ENCODE measurements at places on chromosomes 1 and 21.
A peak's percentile ranks its signal among the peaks of the same experiment; 100 is the strongest.

DNA sequence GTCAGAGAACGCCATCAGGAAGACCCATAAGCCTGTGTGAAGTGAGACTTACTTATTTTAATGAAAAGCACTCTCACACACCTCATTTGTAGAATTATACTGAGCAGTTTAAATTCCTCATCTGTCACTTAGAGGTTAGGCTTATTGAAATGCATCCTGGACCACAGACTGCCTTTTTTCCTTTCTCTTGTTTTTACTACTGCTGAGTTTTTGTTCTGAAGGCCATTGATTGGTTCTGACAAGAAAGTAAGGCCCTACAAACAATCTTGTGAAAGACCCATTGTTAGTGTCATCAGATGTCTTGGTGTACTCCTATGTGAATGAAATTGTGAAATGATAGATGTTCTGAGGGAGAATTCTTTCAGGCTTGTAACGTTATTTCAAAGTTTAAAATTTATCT is 1343.3 kb upstream of the ADGRL2 start:
- no peak for DNase-seq

DNA sequence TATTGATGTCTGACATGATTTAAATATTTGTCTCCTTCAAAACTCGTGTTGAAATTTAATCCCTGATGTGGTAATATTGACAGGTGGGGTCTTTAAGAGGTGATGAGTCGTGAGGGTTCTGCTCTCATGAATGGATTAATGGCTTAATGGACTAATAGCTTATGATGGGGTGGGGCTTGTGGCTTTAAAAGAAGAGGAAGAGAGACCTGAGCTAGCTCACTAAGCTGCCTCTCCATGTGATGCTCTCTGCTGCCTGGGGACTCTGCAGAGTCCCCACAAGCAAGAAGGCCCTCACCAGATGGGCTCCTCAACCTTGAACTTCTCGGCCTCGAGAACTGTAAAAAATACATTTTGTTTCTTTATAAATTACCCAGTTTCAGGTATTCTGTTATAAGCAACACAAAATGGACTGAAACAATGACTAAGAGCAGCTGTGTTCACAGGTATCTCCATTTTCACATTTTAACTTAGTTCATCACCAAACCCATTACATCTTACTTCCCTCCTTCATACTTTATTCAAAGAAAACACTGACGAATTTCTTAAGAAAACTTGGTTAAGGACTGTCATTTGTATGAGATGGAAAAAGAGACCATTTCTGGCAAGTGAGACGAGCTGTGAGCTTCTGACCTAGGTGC is 12.1 kb upstream of the AIM2 start:
- DNase-seq: no peak

- no peak for DNase-seq
Measured at GRCh38 chr1:205582046-205582445, 49.8 kb downstream of the ELK4 start.

GRCh38 chr1:66267201-66267940 is 266.6 kb upstream of the SGIP1 start:
- no peak for DNase-seq

DNA sequence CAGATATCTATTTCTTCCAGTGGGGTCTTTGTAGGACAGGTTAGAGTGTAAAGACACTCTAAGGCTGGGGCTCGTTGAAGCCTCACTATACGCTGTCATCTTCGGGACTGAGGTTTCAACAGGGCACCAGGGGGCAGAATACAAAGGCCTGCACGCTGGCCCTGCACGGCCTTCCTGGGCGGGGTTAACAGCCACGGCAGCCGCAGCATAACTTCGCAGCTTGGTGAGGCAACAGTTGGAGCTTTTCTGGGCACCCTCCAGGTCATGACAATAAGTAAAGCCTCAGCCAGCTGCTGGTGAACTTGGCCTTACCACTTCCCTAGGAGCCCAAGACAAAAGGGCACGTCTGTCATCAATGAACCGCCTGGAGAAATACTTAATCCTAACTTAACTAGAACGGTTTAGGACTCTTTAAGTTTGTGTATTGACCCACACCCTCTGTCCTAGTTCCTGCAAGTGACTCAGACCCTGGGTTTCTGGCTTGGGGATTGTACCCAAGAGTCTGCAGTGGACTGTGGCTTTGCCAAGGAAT is 2.3 kb upstream of the RUNX1 start:
- peak; percentile 73 for DNase-seq

- DNase-seq: no peak
Measured at GRCh38 chr1:101816262-101816661, 180.5 kb downstream of the OLFM3 start.

DNA sequence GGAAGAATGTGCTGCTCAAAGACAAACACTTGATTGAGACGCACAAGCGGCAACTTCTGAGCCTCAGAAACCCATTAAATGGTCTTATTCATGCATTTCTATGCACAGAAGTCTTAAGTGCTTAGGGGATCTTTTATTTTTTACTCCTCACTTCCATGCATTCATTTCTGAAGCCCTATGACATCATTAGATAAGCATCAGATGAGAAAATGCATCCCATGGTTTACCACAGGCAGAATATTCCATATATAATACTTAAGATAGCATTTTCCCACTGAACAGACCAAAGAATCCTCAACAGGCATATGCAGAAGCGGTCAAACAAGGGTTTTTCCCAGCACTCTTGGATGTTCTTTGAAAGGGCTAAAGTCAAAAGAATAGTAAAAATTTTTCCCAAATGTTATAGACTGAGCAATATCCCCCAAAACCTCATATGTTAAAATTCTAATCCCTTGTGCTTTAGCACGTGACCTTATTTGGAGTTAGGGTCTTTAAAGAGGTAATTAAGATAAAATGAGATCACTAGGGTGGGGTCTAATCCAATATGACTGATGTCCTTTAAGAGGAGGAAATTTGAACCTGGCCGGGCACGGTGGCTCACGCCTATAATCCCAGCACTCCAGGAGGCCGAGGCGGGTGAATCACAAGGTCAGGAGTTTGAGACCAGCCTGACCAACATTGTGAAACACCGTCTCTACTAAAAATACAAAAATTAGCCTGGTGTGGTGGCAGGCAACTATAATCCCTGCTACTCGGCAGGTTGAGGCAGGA is 22.6 kb upstream of the FAM89A start:
- no peak for DNase-seq

DNA sequence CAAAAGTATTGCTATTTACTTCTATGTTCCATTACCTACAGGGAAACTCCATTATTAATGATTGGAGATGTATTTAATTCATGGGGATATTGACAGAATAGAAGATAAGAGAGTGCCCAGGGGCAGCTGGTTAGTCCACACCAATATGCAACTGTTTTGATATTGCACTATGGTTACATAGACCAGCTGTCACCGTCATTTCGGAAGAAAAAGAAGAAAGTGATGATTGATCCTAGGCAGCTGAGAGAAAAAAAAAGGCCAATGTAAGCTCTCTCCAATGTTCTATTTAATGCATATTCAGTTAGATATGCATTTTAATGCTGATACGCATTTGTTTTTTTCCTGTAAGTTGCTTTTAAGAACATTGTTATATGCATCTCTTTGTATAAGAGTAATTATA is 1367.2 kb downstream of the KCNT2 start:
- DNase-seq: no peak

GRCh38 chr21:21415741-21416140 is 417.5 kb downstream of the NCAM2 start:
- no peak for DNase-seq

DNA sequence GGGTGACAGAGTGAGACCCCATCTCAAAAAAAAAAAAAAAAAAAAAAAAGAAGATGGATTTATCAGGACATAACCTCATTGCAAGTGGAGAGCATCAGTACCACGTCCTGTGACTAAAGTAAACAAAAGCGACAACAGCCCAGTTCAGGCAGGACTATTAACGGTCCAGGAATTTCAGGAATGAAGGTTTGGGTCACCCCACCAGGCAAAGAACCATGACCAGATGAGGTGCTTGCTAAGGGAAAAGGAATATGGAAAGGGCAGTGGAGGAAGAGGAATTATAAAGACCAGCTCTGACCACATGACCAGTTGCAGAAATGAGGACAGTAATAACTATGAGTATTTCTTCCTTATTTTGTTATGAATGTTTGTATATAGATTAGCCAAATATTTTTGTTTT is 35.4 kb upstream of the EIF4G3 start:
- no peak for DNase-seq

DNA sequence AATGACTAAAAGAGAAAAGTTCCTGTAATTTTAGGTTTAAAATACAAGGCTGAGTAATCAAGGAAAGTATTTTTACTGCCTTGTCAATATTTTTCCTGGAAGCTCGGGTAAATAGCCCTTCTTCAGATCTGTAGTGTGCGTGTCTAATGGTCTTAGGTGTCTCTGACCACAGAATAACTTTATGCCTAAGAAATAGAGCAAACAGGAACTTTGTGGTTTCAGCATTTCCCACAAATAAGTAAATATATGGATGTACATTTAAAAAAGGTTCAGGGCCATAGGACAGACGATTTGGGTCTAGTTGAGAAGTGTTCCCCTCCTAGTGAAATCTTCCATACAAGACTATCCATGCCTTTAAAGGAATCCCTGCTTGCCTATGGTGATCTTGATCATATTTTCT is 107.0 kb downstream of the ZC3H11B start:
- no peak for DNase-seq

DNA sequence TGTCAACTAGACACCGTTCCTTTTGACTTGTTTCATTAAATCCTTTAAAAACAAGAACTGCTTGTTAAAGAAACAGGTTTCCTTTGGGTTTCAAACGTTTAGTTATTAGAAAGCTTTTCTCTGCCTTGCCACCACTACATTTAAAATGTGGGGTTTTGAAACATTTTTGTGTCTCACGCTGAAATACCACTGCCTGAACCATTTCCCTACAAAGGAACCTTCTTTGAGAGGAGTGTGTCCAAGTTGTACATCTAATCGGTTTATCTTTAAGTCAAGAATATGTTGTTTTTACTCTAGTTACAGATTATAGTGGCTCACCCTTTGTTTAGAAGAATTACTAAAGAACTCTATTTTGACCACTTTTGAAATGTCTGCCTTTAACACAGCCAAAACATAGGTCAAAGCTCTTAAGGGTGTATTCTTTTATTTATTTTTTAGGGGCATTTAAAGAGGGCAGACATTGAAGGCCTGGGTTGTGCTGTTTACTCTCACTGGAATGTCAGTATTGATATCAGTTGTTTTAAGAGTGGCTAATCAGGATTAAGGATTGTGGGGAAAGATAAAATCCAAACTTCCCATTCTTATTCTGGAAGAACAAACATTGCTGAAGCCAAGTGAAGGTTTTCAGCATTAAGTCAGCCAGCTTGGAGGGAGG is 143.4 kb downstream of the GALNT2 start:
- DNase-seq: no peak

- no peak for DNase-seq
Measured at GRCh38 chr1:51336004-51336403, 5.6 kb upstream of the TTC39A start.

DNA sequence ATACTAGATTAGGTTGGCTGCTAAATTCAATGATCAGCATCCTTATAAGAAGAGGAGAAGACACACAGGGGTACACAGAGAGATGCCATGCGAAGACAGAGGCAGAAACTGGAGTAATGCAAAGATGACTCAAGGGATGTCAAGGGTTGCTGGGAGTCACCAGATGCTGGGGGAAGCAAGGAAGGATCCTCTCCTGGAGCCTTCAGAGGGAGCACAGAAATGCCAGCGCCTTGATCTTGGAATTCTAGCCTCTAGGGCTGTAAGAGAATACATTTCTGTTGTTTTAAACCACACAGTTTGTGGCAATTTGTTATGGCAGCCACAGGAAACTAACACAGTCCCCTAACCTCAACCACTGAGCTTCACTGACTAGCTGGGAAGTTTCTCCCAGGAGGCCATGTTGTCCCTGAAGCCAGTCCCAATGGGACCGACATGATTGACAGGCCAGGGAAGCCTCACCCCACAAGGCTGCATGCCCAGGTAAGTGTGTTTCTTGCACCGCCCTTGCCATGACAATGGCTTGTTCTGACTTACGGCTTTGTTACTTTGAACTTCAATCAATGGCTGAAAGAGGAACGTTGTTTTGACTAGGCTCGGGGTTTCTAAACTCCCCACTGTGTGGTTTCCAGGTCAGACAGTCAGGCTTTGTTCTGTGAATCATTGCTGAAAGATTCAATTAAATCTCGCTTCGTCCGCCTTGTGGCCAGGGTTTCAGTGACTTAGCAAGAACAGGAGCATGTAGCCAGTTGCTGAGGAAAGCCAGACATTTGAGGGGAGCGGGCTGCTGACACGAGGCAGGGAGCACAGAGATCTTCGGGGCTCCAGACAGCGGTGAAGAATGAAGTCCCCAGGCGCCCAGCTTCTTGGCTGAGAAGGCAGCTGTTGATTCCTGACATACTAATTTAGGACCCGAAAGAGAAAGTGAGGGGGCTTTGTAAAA is 62.3 kb downstream of the RUNX1 start:
- DNase-seq: peak; percentile 68

- no peak for DNase-seq
Measured at GRCh38 chr1:51957618-51958017, 32.9 kb downstream of the RAB3B start.

GRCh38 chr1:12595757-12596006 is 22.3 kb downstream of the DHRS3 start:
- no peak for DNase-seq

- DNase-seq: no peak
Measured at GRCh38 chr21:42733874-42734273, 80.5 kb downstream of the PDE9A start.

GRCh38 chr1:17210176-17210575 is 5.2 kb downstream of the PADI1 start:
- no peak for DNase-seq

DNA sequence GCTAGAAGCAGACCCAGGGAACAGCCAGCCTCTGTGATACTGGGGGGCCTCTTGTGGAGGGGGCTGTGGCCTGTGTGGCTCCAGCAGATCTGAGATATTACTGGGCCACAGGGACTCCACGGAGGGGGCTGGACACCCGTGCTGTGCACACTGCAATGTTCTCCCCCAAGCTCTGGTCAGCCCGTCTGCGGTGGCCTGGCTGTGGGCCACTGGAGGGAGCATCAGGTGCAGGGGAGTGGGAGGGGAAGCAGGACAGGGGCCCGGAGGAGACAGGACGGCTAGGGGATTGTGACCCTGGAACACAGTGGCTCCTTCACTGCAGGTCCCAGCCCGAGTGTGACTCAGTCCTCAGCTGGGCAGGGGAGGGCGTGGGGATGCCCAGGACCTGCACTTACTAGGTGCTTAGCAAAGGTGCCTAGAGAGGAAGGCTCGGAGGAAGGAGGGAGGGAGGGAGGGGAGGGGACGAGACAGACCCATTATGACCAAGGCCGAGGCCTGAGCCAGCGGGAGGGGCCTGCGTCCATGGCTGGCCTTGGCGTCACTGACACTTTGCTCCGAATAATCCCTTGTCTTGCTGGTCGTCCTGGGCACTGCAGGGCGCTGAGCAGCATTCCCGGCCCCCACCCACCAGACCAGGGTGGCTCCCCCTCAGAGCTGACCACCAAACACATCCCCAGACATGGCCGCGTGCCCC is 44.2 kb downstream of the PRDM16 start:
- no peak for DNase-seq
